ENCODE measurements at places on chromosomes 12 and 14.
A peak's percentile ranks its signal among the peaks of the same experiment; 100 is the strongest.

- peak; percentile 29 for DNase-seq
These were observed 105.1 kb upstream of the TMEM260 start for GRCh38 chr14:56474419-56475022.

DNA sequence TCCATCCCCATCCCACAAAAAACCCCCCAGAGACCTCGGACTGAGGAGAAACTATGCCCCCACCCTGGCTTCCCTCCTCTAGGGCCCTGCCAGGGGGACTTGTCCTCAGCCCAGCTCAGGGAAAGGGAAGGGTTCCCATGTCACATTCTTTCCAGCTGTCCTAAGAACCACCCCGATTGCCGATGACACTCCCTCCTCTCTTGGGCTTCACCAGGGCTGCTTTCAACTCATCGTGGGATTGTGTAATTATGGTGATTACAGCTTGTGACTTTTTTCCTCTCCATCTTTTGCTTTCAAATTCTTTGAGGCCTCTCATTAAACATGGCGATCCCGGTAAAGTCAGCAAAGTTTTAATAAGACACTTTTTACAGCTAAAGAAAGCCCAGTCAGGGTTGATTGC lies 344.0 kb downstream of the DPF3 start:
- no peak for DNase-seq

- DNase-seq, result no peak
These were observed 50.3 kb downstream of the NOC4L start for GRCh38 chr12:132194556-132194955.

DNA sequence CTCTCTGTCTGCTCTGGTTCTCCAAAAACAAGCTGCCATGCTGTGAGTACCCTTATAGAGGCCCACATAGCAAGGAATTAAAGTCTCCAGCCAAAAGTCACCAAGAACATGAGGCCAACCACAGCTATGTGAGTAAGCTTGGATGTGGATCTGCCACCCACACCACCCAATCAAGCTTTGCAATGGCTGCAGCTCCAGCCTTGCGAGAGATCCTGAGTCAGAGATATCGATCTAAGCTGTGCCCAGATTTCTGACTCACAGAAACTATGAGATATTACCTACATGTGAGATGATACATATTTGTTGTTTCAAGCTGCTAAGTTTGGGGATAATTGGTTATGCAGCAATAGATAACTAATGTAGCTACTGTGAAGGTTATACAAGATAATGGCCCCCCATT lies 15.5 kb upstream of the TMEM233 start:
- peak; percentile 17 for DNase-seq

GRCh38 chr12:28859551-28859950 lies 289.5 kb upstream of the FAR2 start:
- DNase-seq, result no peak

- no peak for DNase-seq
These were observed 488.3 kb upstream of the SYT1 start for GRCh38 chr12:78376257-78376656.

- peak; percentile 52 for DNase-seq
These were observed 390.6 kb downstream of the PRKD1 start for GRCh38 chr14:29536886-29537511.

GRCh38 chr12:85509081-85509856 lies 229.2 kb downstream of the ALX1 start:
- no peak for DNase-seq

DNA sequence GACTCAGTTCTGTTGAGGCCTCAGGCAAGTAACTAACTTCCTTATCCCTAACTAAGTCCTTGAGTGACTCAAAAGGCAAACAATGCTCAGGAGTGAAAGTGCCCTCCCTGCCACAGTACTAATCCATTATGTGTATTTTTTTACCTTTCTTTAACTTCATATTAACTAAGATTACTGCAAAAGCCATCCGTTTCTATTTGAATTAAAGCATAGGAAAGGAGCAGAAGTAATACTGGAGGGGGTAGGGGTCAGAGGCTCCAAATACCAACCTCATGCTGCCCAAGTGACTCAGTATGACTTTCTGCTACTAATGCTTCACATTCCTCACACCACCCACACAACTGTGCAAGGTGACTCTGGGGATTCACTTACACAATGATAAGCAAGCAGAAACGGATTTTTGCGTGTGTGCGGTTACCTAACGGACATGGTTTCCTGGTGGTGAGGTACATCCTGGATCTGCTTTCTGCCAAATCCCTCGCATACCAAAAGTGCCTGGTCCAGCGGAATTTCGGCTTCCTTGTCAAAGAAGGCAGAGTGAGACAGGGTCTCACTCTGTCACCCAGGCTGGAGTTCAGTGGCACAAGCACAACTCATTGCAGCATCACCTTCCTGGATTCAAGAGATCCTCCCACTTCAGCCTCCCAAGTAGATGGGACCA lies 25.1 kb downstream of the MOK start:
- DNase-seq, result peak; percentile 97

GRCh38 chr14:99579903-99580571 lies 24.0 kb downstream of the CCDC85C start:
- DNase-seq, result peak; percentile 61

DNA sequence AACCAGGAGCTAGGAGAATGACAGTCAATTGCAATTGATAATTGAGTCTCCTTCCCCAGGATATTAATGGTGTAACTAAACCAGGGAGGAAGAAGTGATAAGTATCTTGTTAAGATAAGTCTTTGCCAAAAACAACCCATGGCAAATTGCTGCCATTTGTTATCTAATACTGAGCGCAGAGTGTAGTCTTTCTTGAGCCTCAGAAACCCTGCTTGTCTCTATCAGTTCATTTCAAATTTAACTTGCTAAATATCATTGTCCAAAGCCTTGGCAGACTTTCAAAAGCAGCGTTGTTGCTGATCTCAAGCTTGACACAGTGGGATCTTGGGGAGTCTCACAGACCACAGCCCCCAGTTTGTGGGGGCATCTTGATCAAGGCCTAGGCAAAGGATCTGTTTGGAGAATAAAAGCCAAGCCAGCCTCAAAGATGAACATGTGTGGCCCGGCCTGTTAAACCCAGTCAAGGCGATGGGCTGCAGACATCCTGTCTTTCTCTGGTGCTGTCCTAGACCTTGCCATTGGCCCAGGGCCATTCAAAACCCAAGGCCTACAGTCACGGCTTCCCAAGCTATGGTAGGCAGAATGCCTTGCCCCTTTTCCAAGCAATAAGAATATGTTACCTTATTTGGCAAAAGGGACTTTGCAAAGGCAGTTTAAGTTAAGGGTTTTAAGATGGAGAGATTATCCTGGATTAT lies 164.2 kb downstream of the CHST11 start:
- no peak for DNase-seq

GRCh38 chr14:102929241-102930137 lies 7.0 kb downstream of the AMN start:
- no peak for DNase-seq

- DNase-seq, result peak; percentile 57
These were observed 18.7 kb downstream of the FBXL14 start for GRCh38 chr12:1575408-1576401.

Measured in astrocyte of the spinal cord (primary cell).